Mesenchymal stem cell (in vitro differentiated cells and primary cell): ENCODE measurements at places on chromosomes 13 and 19.

GRCh38 chr13:42246541-42246940 lies 25.4 kb upstream of the AKAP11 start:
- H3K4me3 ChIP-seq: no peak overlapping the region
- H3K27ac ChIP-seq: no peak overlapping the region
- no peaks in the 10 kb centered on the region for H3K27me3 ChIP-seq
- peaks cover 7% of the 10 kb centered on the region for H3K36me3 ChIP-seq
- no peak for DNase-seq
- H3K4me1 ChIP-seq: no peaks in the 10 kb centered on the region

DNA sequence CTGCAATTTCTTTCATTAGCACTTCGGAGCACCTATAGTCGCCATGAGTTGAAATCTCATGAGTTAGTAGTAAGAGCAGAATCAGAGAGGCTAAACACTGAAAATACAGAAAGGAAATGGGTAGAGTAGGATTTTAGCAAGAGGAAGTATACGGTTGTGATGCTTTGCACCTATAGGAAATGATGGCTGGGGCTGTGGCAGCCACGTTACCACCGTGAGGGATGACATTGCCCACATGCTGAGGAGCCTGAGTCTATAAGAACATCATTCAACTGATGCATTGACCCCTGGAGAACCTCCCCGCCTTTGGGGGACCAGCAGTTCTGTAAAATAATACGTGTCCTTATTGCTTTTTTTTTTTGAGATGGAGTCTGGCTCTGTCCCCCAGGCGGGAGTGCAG lies 20.4 kb downstream of the FAM187B start:
- no peak overlapping the region for H3K4me3 ChIP-seq
- DNase-seq: no peak
- no peaks in the 10 kb centered on the region for H3K4me1 ChIP-seq
- peaks cover 13% of the 10 kb centered on the region for H3K27me3 ChIP-seq

DNA sequence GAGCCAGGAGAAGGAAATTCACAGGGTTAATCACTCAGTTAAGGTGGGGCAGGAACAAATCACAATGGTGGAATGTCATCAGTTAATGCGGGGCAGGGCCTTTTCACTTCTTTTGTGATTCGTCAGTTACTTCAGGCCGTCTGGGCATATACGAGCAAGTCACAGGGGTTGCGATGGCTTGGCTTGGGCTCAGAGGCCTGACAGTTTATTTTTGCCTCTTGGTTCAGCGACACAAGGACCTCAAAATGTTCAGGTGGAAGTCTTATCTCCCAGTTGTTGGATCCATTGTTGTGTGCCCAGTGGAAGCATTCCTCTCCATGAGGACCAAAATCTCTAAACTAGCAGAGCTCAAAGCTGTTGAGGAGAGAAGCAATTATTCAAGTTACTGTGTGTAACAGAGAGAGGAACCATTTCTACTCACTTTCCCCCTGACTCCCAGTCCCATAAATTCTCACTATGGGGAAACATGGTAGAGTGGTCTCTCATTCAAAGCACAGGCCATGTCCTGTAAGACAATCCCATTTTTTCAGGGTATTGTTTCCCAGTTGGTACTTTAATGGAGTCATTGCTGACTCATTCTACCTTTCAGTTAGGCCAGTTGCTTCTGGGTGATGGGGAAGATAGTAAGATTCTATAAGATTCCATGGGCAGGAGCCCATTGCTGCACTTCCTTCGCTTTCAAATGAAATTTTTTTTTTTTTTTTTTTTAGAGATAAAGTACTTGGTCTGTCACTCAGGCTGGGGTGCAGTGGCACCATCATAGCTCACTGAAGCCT lies 8.8 kb upstream of the COX7A1 start:
- H3K27ac ChIP-seq: no peak overlapping the region
- peaks cover 14% of the 10 kb centered on the region for H3K36me3 ChIP-seq
- no peaks in the 10 kb centered on the region for H3K27me3 ChIP-seq
- no peak for DNase-seq

GRCh38 chr13:113905942-113906341 lies 42.1 kb upstream of the GAS6 start:
- H3K4me3 ChIP-seq: no peak overlapping the region
- DNase-seq: no peak
- H3K4me1 ChIP-seq: peaks cover 13% of the 10 kb centered on the region
- no peaks in the 10 kb centered on the region for H3K36me3 ChIP-seq
- H3K27me3 ChIP-seq: no peaks in the 10 kb centered on the region

DNA sequence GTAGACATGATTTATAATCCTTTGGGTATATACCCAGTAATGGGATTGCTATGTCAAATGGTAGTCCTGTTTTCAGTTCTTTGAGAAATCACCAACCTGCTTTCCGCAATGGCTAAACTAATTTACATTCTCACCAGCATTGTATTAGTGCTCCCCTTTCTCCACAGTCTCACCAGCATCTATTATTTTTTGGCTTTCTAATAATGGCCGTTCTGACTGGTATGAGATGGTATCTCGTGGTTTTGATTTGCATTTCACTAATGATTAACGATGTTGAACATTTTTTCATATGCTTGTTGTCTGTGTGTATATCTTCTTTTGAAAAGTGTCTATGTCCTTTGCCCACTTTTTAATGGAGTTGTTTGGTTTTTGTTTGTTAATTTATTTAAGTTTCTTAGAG lies 165.1 kb downstream of the PDS5B start:
- DNase-seq: no peak
- H3K27ac ChIP-seq: no peak overlapping the region
- no peaks in the 10 kb centered on the region for H3K27me3 ChIP-seq
- H3K36me3 ChIP-seq: peaks cover 52% of the 10 kb centered on the region
